NCI-H1092 (cell line): ENCODE measurements at places on chromosomes 5 and 9.
A peak's percentile ranks its signal among the peaks of the same experiment; 100 is the strongest.

- peak; percentile 22 for DNase-seq
These were observed 159.1 kb downstream of the CSNK1G3 start for GRCh38 chr5:123671042-123671441.

DNA sequence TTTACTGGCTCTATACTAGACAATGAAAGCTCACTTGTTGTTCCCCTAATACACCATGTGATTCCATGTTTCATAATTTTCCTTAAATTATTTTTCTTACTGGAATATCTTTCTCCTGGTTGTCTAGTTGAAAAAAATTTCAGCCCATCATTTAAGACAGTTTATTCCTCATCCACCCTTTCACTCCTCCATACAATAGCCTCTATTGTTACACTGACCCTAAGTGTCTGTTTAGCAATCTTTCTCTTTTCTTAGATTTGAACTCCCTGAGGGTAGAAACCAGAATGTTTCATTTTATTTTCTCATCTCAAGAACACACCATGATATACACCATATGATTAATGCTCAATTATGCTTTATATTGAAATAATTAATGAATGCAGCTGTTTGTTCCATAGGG lies 413.4 kb upstream of the ITGA1 start:
- no peak for DNase-seq

DNA sequence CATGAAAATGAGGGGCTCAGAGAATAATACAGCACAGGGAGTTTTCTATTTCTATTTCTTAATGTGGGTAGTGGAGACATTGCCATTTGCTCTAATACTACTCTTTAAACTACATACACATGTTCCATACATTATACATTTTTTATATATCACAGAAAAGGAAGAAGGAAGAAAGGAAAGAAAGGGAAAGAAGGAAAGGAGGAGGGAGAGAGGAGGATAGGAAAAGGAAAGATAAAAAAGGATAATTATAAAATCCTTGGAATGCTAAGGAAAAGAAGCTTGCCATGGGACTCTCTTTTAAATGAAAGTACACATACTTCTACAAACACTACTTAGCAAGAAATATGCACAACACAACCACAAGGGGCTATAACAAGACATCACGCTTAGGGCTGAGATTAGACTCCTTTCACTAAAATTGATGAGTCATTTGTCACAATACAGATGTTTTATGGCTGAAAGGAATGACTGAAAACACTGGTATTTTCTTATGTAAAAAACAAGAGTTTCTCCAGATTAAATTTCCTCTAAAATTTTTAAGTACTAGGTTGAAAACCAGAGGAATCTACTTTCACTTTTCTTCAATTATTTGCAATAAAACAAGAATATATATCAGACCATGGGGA lies 219.8 kb downstream of the ARL15 start:
- no peak for DNase-seq

GRCh38 chr9:114855488-114855887 lies 49.6 kb upstream of the TNFSF15 start:
- no peak for DNase-seq

- no peak for DNase-seq
These were observed 27.1 kb upstream of the ZNF462 start for GRCh38 chr9:106835840-106836239.

DNA sequence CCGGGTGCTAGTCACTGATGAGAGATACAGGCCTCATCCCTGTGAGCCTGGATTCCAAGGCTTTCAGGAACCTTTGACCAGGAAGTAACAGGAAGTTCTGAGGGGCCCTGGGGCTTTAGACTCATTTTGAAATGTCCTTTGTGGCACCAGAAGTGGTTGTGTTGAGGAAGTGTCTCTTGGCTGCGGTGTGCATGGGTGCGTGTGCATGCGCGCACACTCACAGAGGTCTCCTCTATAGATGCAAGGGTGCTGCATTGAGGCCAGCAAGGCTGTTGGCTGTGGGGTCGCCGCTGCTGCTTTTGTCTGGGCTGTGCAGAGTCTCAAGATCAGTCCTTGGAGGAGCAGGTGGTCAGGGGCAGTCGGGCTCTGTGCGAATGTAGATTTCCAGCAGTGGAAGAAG lies 7.6 kb downstream of the RAB24 start:
- no peak for DNase-seq

DNA sequence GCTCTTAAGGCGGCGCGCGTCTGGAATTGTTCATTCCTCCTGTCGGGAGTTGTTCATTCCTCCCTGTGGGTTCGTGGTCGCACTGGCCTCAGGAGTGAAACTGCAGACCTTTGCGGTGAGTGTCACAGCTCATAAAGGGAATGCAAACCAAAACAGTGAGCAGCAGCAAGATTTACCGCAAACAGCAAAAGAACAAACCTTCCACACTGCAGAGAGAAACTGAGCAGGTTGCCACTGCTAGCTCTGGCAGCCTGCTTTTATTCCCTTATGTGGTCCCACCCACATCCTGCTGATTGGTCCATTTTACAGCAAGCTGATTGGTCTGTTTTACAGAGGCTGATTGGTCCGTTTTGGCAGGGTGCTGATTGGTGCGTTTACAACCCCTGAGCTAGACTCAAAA lies 1365.3 kb upstream of the WWC1 start:
- no peak for DNase-seq

GRCh38 chr9:126327714-126328185 lies 1.1 kb downstream of the MVB12B start:
- DNase-seq, result no peak

- DNase-seq, result no peak
These were observed 110.1 kb upstream of the MOCS2 start for GRCh38 chr5:53219610-53220009.

DNA sequence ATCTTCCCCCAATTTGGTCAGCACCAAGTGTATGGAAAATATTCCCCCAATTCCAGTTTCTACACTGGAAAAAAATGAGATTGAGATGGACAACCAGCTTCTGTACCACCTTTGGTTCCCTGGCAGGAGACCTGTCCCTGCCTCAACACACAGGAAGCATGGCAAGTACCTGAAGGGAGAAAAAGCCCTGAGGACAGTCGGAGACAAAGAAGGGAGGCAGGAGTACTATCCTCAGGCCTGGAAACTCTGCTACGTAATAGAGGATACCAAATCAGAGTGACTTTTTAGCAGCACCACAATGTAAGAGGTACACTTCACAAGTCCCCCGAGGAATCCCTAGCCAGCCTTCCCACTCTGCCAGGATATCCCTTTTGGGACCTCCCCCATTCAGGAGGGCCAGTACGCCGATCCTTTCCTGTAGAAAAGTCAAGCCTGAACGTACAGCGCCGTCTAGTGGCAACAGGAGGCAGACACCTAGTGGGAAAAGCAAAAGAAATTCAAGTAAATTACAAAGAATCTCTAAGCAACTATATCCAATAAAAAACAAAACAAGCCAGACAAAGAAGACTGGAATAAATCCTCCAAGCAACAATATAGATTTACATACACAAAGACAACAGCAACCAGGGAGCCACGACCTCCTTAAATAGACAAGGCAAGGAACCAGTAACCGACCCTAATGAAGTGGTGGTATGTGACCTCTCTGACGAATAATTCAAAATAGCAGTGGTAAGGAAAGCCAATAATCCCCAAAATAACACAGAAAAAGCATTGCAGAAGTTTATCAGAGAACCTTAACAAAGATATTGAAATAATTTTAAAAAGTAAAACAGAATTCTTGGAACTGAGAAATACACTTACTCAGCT lies 63.3 kb upstream of the SLCO6A1 start:
- DNase-seq, result no peak

- DNase-seq, result no peak
These were observed 18.6 kb upstream of the ALDH1A1 start for GRCh38 chr9:72971411-72971810.
